Panc1 (cell line): ENCODE measurements at places on chromosomes 6 and 20. TPM values are rescaled to one million over a fixed set of nuclear protein-coding genes. Genes with fewer than 3 reads are reported as not detected.

- no peak for DNase-seq
Observed at GRCh38 chr6:15109338-15110090, 136.4 kb upstream of the JARID2 start.

DNA sequence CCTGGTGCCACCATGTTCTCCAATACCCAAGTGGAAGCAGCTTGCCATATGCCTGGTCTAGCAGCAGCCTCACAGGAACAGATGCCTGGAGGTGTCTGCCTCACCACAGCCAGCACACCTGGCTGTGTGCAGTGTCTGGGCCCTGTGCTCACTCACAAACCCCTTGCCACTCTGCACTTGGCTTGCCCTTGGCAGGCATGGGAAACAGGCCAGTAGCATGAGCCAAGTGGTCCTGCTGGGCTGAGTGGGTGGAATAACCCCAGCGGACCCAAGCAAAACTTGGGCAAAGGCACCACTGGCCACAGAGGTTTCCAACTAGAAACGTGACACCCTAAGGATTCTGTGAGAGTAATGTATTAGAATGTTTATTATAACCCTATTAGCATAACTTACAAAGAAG lies 600.5 kb upstream of the GJE1 start:
- no peak for DNase-seq

GRCh38 chr6:167053895-167054530 lies 54.8 kb downstream of the CEP43 start:
- no peak for DNase-seq

- DNase-seq = no peak
Observed at GRCh38 chr20:37259865-37260264, 1.7 kb downstream of the GHRH start.

- no peak for DNase-seq
Observed at GRCh38 chr6:40804905-40805304, 217.7 kb upstream of the LRFN2 start.

Gene PKIB
- total RNA-seq = 1.1 TPM

Gene CST3
- total RNA-seq = 158 TPM

Gene OR2B6
- total RNA-seq = 0.26 TPM

Gene IL20RA
- not detected for total RNA-seq

Gene BIRC7
- total RNA-seq = 9.0 TPM
